Kidney epithelial cell (primary cell): ENCODE measurements at places on chromosomes 5 and 9. TPM values are rescaled to one million over a fixed set of nuclear protein-coding genes. Genes with fewer than 3 reads are reported as not detected.

The EDIL3 gene
- 41.7 and 42.0 TPM in 2 replicates for total RNA-seq

The SLC22A4 gene
- total RNA-seq, result 1.8 and 2.3 TPM in 2 replicates

The SPINK13 gene
- not detected in 2 replicates for total RNA-seq

The SLC24A2 gene
- under 0.01 TPM in 1 of 2 replicates, not detected in the other for total RNA-seq

The TMEM252 gene
- total RNA-seq, result not detected in 2 replicates

The PWWP2A gene
- total RNA-seq, result 24.8 and 32.7 TPM in 2 replicates

The FGF10 gene
- 0.08 TPM in 1 of 2 replicates, not detected in the other for total RNA-seq

The C6 gene
- total RNA-seq, result not detected in 2 replicates

The ZDHHC11B gene
- 0.25 and 0.55 TPM in 2 replicates for total RNA-seq

The TMEM171 gene
- total RNA-seq, result 2.9 and 3.0 TPM in 2 replicates

The ZFP37 gene
- total RNA-seq, result 0.58 and 0.68 TPM in 2 replicates

The NDUFB6 gene
- 37.1 and 45.1 TPM in 2 replicates for total RNA-seq

The TSSK1B gene
- 0.38 TPM in 1 of 2 replicates, not detected in the other for total RNA-seq

The GRM6 gene
- total RNA-seq, result not detected in 2 replicates

The SLC4A9 gene
- 0.07 TPM in 1 of 2 replicates, not detected in the other for total RNA-seq

The ZNF354C gene
- 6.9 and 7.9 TPM in 2 replicates for total RNA-seq

The PCDHB11 gene
- total RNA-seq, result 1.8 and 3.1 TPM in 2 replicates

The LMX1B gene
- total RNA-seq, result 1.7 and 2.6 TPM in 2 replicates

The ECSCR gene
- total RNA-seq, result not detected in 2 replicates

The ERAP2 gene
- total RNA-seq, result 19.1 and 19.2 TPM in 2 replicates

The IL9 gene
- not detected in 2 replicates for total RNA-seq

The C9orf72 gene
- 10.2 and 11.2 TPM in 2 replicates for total RNA-seq

The RNF180 gene
- total RNA-seq, result 11.5 and 16.3 TPM in 2 replicates

The NSMF gene
- 52.5 and 65.5 TPM in 2 replicates for total RNA-seq

The GPR21 gene
- total RNA-seq, result 0.63 TPM in 1 of 2 replicates, not detected in the other

The SDHA gene
- total RNA-seq, result 75.0 and 77.4 TPM in 2 replicates

The OTULINL gene
- 1.0 and 1.8 TPM in 2 replicates for total RNA-seq

The CD72 gene
- 1.7 and 2.7 TPM in 2 replicates for total RNA-seq

The PCDHB9 gene
- 0.71 and 0.82 TPM in 2 replicates for total RNA-seq

The SLC2A6 gene
- total RNA-seq, result 51.8 and 60.9 TPM in 2 replicates

The CCDC183 gene
- total RNA-seq, result 0.84 and 0.89 TPM in 2 replicates

The MYMK gene
- not detected in 2 replicates for total RNA-seq

The FAM153A gene
- 0.41 TPM in 1 of 2 replicates, not detected in the other for total RNA-seq

The ANKRD31 gene
- total RNA-seq, result 0.07 and 0.21 TPM in 2 replicates

The PHF24 gene
- 0.07 and 0.58 TPM in 2 replicates for total RNA-seq

The PCDHA10 gene
- 0.33 and 0.68 TPM in 2 replicates for total RNA-seq

The PAIP2 gene
- total RNA-seq, result 63.0 and 72.9 TPM in 2 replicates

The OGN gene
- total RNA-seq, result not detected in 2 replicates

The CCL27 gene
- not detected in 2 replicates for total RNA-seq

The PCDHB16 gene
- total RNA-seq, result 0.92 and 1.4 TPM in 2 replicates
